ENCODE measurements at places on chromosomes 7 and 10.
A peak's percentile ranks its signal among the peaks of the same experiment; 100 is the strongest.

DNA sequence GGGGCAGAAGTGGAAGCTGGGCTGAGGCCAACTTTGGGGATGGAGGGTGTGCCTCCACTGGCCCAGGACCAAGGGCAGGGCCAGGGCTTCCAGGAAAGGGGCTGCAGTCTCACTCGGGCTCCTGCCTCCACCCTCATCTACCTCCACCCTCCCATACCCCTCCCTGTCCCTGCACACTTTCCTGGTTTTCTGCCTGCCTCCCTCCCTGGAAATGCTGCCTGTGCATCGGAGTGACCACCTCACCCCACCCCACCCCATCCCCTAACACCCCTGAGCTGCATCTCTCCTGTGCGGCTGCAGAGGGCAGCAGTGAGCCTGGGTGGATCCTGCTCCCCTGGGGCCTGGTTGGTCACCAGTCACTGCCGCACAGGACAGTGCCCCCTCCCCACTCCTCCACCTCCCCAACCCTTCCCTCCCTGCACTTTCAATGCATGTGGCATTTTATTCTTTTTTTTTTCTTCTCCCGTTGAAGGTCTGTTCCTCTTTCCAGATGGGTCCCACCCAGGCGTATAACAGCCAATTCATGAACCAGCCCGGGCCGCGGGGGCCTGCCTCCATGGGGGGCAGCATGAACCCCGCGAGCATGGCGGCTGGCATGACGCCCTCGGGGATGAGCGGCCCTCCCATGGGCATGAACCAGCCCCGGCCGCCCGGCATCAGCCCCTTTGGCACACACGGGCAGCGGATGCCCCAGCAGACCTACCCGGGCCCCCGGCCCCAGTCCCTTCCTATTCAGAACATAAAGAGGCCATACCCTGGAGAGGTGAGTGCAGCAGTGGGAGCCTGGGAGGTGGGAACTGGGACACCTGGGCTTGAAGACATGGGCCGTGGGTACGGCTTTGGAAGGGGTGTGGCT is 54.1 kb upstream of the PPIF start:
- peak; percentile 13 for DNase-seq

- DNase-seq, result no peak
Observed at GRCh38 chr10:52318136-52318701, 4.1 kb downstream of the DKK1 start.

DNA sequence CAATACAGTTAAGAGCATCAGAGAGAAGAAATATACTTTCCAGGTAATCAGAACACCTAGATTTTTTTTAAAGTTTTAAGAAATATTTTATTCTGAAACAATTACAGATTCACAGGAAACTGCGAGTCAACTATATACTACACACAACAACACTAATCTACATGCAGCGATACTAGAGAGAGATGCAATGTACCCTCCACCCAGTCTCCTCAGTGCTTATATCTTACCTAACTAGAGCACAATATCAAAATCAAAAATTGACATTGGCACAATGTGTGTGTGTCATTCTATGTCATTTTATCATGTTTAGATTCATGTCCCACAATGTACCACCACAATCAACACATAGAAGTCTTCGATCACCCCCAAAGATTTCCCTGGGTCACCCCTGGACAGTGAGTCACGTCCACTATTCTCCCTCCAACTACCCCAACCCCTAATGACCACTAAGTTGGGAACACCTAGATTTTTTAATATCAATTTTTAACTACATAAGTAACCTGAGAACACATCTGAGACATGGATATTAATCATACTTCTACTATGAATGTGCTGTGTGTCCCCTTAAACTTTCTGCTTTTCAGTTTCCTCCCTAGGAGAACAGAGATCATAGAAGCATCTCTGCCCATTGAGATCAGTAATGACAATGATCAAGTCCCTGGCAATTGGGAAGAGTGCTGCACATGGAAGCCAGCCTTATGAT is 86.5 kb downstream of the GSAP start:
- DNase-seq, result no peak

DNA sequence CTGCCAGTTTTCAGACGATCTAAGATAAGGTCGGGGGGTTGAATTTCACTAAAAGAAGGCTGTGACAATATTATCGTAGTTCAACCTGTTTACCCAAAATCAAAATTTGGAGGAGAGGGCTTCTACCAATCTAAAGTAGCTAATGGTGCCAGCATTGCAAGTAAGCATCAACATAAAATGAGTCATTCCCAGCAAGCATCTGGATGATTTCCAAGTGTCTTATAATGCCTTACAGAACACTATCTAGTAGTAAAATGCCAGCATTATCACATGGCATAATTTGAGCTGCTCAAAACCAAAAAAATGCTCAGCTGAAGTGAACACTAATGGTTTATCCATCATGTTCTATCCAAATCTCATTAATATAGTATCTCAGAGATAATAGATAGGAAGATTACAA is 1193.9 kb downstream of the DNAJB9 start:
- DNase-seq, result no peak

GRCh38 chr7:157526913-157527634 is 190.3 kb downstream of the DNAJB6 start:
- no peak for DNase-seq

DNA sequence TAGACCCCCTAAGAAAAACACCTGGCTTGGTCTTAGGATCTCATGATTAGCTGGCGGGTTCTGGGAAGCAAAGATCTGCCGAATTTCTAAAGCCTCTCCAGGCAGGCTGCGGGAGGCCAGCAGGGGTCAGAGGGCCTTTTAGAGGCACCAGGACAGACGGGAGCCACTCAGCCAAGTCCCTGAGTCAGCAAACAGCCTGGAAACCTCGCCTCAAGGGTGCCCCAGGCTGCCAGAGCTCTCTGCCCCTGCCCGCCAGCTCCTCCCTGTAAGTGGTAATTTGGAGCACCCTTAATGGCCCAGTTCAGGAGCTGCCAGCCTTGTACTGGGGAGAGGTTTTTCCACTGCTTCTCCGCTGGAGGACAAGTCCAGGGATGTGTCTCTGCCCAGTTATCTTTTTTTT is 88.7 kb downstream of the HIP1 start:
- no peak for DNase-seq

GRCh38 chr7:64755865-64756264 is 38.4 kb upstream of the ZNF138 start:
- no peak for DNase-seq

DNA sequence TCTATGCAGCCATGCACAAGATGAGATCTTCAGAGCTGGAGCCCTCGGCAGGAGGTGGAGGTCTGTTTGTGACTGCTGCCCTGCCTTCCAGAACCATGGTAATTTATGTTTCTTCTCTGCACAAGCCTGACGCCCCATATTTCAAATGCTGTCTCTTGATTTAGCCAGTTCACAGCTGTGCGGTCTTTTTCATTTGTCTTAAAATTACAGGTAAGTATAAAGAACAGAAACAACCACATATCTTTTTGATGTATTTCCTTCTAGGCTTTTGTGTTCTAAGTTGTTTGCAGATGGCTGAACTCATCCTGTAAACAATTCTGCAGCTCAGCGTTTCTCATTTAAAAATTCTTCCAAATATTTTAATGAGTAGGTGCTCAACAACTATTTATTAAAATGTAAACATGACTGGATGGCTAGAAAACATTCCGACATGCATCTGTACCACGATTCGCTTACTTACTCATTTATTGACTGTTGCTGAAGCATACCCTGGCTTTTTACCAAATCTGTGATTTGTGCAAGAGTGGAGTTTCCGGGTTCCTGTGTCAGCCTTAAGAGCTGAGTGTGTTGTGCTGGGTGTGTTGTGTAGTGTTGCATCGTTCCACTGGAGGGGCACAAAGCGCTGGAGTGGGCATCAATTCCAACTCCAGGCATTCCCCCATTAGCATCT is 58.9 kb downstream of the PIP4K2A start:
- DNase-seq, result no peak

GRCh38 chr10:123674741-123675140 is 8.6 kb downstream of the GPR26 start:
- no peak for DNase-seq

GRCh38 chr7:55887821-55888247 is 578 bp downstream of the ZNF713 start:
- peak; percentile 3 for DNase-seq

GRCh38 chr7:136134503-136134902 is 157.3 kb upstream of the MTPN start:
- no peak for DNase-seq

- DNase-seq, result no peak
Observed at GRCh38 chr10:8428654-8429053, 374.2 kb downstream of the GATA3 start.

DNA sequence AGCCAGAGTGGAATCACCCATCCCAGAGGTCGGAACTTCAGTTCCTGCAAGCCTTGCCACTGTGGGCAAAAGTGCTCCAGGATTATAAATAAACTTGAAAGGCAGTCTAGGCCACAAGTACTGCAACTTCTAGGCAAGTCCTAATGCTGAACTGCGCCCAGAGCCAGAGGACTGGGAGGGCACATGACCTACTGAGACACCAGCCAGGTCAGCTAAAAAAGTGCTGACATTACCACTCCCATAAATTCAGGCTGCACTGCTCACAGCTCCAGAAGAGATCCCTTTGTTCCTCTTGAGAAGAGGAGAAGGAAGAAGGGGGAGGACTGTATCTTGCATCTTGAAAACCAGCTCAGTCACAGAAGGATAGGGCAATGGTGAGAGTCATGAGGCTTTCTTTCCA is 1084.1 kb upstream of the PHF14 start:
- DNase-seq, result no peak

DNA sequence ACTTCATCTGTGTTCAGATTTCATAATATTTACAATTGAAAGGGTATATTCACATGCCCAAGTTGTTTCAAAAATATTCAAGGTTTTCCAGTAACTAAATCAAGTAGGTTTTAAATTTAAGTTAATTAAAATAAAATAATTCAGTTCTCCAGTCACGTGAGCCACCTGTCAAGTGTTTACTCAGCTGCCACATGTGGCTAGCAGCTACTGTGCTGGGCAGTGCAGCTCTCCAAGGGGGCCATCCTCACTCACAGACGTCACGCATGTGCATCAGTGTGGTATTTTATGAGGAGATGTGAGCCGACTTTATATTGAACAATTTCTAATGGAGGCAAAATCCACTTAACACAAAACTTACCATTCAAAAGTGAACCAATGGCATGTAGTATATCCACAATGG is 69.7 kb upstream of the CAMK2B start:
- DNase-seq, result no peak

DNA sequence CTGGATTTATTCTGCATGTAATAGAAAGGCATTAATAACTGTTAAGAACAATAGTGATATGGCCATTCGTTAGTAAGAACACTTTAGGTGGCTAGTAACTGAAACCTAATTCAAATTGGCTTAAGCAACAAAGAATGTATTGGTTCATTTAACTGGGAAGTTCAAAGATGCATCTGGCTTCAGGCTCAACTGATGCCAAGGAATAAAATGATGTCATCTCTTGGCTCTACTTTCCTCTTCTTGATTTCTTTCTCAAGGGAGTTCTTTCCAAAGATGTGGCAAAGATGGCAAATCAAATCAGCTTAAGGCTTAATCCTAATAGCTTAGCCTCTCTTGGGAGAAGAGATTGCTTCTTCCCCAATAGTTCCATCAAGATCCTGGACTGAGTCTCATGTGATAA is 51.6 kb downstream of the PIK3CG start:
- no peak for DNase-seq

DNA sequence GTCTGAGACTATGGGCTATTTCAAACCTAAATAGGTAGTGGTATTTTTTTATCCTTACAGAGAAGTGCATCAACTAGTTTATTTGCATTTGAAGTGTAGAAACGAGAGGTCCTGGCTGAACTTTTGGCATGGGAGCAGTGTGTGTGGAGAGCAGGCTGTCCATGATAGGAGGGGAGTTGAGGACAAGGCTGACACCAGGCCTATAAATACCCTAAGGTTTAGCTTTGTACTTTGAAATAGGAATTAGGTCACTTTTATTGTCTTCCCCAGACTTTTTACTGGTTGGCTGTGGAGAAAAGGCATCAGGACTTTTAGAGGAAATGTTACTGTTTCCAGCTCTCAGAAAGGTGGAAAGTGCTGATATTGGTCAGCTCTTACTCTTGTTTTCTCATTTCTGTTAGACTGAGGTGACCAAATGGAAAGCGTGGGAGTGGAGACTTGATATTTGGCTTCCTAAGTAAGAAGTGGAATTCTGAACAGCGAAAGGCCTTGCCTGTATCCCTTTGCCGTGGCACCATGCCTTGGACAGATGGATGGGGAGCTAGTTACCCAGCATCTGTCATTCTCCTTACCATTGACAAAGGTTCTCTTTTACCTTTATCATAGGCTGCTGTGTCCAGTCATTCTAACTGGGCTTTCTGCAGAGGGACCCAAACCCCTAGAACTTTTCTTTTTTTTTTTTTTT is 46.0 kb downstream of the GBF1 start:
- DNase-seq, result no peak

DNA sequence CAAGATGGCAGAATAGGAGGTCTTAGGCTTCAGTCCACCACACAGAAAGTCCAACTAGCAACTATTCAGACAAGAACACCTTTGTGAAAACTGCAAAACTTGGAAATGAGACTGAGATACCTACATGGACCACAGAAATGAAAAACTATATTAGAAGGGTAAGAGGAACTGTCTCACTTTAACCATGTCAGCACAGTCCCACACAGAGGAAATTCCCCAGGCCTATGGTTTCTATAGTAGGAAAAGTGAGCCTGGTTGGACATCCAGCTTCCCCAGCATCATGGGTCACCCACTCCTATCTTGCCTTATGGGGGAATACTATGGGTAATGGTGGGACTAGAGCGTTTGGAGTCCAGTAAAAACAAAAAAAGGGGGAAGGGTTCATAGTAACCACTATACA is 38.8 kb upstream of the CDK6 start:
- DNase-seq, result no peak

- DNase-seq, result peak; percentile 82
Observed at GRCh38 chr7:135980665-135981180, 3.6 kb upstream of the MTPN start.

GRCh38 chr7:55177068-55177530 is 158.3 kb downstream of the EGFR start:
- no peak for DNase-seq

- DNase-seq, result no peak
Observed at GRCh38 chr10:25175527-25176420, 973 bp downstream of the GPR158 start.

DNA sequence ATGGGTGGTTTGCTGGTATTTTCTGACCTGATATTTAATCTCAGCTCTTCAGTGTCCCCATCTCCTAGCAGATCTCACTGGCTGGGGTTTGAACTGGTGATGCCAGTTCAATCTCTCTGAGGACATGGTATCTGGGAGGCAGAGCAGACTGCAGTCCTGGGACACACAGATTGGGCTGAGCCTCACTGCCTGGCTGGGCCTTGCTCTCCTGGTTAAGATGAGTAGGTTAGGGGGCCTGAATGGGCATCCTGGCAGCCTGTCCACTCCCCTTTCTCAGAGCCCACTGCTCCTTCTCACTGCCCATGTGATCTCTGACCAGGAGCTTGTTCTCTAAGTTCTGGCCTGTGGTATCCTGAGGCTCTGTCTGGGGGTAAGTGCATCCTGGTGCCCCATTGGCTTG is 363.4 kb downstream of the GLRX3 start:
- no peak for DNase-seq

All from AML-193 (cell line).